Glutamatergic neuron (in vitro differentiated cells): ENCODE measurements at places on chromosomes 2 and 18. TPM values are rescaled to one million over a fixed set of nuclear protein-coding genes. Genes with fewer than 3 reads are reported as not detected.

CHRND gene
- 2.2 TPM for total RNA-seq

DNA sequence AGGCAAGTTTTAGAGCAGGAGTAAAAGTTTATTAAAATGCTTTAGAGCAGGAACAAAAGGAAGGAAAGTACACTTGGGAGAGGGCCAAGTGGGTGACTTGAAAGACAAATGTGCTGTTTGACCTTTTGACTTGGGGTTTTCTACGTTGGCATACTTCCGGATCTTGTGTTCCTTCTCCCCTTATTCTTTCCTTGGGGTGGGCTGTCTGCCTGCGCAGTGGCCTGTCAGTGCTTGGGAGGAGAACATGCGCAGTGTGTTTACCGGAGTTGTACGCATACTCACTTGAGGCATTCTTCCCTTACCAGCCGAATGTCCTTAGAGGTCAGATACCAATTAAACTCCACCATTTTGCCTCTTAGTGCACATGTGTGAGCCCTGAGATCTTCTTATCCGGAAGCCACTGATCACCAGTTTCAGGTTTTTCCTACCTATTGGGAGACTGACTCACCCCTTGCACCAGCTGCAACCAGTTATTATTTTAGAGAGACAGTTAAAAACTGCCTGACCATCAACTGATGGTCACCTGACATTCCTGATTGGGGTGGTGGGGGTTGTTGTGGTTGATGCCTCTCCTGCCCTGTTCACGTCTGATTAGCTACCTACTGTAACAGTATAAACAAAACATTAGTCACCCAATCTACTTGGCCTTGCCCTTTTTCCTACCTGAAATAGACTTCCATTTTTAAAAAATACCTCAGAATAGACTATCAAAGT is 67.5 kb downstream of the NYAP2 start:
- H3K4me3 ChIP-seq: no peak overlapping the region
- no peaks in the 10 kb centered on the region for H3K4me1 ChIP-seq
- H3K36me3 ChIP-seq: no peaks in the 10 kb centered on the region

HOXD13 gene
- 0.17 TPM for total RNA-seq

GAL3ST2 gene
- 0.42 TPM for total RNA-seq
